A172 (cell line): ENCODE measurements at places on chromosomes 5 and 9. TPM values are rescaled to one million over a fixed set of nuclear protein-coding genes. Genes with fewer than 3 reads are reported as not detected.
A peak's percentile ranks its signal among the peaks of the same experiment; 100 is the strongest.

DNA sequence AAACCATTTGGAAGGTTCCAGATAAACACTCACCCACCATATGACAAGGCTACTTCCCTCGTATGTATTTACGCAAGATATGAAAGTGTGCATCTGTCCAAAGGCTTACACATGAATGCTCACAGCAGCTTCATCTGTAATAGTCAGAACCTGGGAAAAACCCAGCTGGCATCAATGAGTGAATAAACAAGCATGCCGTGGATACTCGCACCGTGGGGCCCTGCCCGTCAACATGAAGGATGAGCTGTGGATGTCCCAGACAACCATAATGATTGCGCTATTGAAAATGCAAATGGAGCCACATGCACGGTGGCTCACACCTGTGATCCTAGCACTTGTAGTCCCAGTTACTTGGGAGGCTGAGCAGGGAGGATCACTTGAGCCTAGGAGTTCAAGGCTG is 60.6 kb upstream of the FCN1 start:
- no peak for DNase-seq

- DNase-seq = peak; percentile 96
These were observed 62.7 kb upstream of the OSMR start for GRCh38 chr5:38783011-38783561.

DNA sequence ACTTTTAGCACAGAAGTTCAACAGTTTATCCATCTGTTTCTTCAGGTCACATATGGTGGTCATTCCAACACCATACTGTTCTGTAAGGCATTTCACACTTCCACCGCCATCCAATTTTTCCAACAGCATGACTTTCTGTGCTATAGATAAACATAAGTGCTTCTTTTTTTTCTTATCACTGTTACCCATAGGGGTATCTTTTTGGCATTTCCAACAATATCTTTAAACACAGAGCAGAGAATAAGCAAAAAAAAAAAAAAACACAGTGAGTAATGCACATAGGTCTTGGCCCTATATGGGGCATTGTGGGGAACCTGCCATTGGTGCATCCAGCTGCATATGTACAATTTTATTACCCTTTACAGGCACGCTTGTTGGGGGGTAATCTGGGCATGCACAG is 12.2 kb upstream of the ZNF367 start:
- no peak for DNase-seq

DNA sequence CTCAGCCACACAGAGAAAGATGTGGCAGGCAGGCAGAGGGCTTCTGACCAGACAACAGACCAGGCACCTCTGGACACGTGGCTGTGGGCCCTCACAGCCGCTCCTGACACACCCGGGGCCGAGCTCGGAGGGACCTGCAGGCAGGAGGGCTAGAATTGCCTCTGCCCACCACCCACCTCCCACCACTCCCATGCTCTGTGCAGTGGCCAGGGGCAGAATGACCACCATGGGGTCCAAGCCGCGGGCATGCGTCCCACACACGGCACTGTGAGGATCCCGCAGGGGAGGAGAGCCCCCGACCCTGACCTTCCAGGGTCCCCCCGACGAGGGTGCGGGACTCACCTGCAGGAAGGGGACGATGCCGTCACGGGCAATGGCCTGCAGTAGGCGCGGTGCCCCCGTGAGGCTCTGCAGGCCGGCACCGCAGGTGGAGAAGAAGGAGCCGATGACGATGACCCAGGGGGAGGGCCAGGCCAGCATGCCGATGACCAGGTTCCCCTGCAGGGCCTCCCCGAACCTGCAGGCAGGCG is 34.3 kb downstream of the SLC12A7 start:
- DNase-seq = no peak

- peak; percentile 78 for DNase-seq
These were observed at the start of gene SEMA6A for GRCh38 chr5:116574367-116575325. TSS of gene SEMA6A (minus strand) at chr5:116574823. CDS start at chr5:116504944, 69,879 bp downstream.

The NXNL2 gene
- total RNA-seq = 0.43 and 1.2 TPM in 2 replicates

The TMEM203 gene
- total RNA-seq = 115 and 120 TPM in 2 replicates

The LCN9 gene
- not detected in 2 replicates for total RNA-seq

The LHX6 gene
- total RNA-seq = 2.2 and 2.5 TPM in 2 replicates
